ENCODE measurements at places on chromosomes 2 and 18. TPM values are rescaled to one million over a fixed set of nuclear protein-coding genes. Genes with fewer than 3 reads are reported as not detected.

FLACC1 gene
- total RNA-seq: 2.0 TPM

METTL4 gene
- 11.1 TPM for total RNA-seq

PPM1B gene
- 16.7 TPM for total RNA-seq

ITGB6 gene
- total RNA-seq: 0.15 TPM

FSIP2 gene
- total RNA-seq: 0.15 TPM

GAL3ST2 gene
- not detected for total RNA-seq

EIF5B gene
- 31.6 TPM for total RNA-seq

UCN gene
- 1.8 TPM for total RNA-seq

IL18RAP gene
- total RNA-seq: not detected

REG3G gene
- not detected for total RNA-seq

FN1 gene
- 11,839 TPM for total RNA-seq

POTEJ gene
- not detected for total RNA-seq

Measured in smooth muscle cell of trachea (primary cell).